ENCODE measurements at places on chromosomes 3 and 15.

DNA sequence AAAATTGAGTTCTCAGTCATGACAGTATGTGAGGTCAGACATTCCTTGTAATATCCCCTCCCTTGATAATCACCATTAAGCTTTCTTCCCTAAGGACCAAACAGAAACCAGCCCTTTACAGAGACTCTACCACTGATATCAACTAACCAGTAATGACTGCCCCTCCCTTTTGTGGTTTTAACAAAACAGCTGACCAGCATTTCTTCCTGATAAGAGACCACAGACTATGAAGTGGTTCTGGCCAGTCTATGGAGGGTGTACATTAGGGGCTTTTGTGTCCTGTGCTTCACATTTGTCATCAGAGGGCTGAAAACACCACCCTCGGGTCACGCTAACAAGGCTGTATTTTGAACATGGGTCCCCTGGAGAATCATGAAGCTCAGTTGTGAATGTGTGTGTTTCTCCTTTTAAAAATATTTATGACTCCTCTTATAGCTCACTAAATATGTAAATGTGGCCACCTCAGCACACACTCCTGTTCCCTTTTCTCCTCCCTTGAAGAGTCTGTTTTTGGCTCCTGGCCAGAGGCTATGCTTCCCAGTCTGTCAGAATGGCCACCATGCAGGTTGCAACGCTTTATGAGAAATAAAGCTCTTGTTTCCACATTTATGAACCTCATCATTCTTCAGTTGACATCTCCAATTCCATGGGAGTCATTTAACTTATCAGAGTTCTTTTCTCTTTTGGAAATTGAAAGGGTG is 239.3 kb downstream of the CPNE4 start:
- DNase-seq: peak; percentile 18

GRCh38 chr3:148332509-148332908 is 365.2 kb upstream of the AGTR1 start:
- DNase-seq: no peak

DNA sequence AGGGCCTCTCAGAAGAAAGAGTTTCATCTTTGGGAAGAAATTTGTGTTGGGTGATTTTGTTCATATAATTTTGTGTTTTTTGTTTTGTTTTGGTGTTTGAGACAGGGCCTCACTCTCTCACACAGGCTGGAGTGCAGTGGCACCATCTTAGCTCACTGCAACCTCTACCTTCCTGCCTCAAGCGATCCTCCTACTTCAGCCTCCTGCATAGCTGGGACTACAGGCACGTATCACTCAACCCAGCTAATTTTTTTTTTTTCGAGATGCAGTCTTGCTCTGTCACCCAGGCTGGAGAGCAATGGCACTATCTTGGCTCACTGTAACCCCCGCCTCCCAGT is 29.0 kb upstream of the PIK3CB start:
- no peak for DNase-seq

GRCh38 chr3:40597441-40597840 is 72.7 kb downstream of the ZNF621 start:
- no peak for DNase-seq

GRCh38 chr3:130789782-130790322 is 43.2 kb upstream of the PIK3R4 start:
- DNase-seq: no peak

DNA sequence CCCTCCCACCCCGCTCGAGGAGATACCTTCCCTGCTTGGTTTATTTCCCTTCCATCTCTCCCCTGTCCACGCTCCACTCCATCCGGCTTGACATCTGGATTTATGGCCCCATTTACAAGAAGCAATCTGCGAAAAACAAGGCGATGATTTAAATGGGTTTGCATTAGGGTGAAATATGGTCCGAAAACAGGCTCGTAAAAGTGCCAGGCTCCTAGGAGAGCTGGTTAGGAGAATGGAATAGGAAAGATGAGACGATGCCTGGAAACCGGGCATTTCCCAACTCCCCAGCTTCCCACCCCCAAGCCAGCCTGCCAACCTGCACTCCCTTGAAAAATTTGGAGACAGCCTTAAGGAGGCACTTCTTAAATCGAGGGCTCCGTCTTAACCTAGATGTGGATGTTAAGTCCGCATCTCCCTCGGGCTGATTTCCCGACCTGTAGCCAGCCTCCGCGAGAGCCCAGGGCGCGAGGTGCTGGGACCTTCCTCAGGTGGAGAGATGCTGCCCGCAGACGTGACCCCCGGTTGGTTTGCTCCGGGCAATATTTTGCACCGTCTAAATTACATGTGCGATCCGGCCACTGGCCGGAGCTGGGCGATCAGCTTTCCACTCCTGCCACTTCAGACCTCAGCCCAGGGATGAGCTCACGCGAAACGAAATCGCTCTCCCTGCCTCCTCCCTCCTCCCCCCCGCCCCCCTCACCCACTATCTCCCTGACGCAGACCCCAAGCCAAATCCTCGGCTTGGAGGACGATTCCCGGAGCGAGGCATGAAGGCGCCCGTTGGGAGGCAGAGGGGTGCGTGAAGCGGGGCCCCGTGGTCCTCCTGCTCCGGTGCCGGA is 1.3 kb downstream of the GRM7 start:
- no peak for DNase-seq

GRCh38 chr3:124671106-124671505 is 59.1 kb upstream of the UMPS start:
- no peak for DNase-seq

DNA sequence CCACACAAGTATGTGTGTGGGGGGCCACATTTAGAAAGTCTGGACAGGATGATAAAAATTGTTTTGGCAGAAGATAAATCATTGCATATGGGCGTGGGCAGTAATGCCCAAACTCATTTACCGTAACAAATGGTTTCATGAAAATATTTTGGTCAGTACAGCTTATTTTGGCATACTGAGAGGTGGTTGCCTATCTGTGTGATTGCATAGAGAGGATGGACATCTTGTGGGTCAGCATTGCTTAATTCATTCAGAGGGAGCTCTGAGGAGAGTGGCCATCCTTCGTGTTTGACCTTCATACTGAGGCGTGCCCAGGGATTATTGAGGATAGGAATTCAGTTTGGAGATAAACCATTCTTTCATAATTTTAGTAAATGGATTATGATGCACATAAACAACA is 162.5 kb downstream of the GAP43 start:
- no peak for DNase-seq

DNA sequence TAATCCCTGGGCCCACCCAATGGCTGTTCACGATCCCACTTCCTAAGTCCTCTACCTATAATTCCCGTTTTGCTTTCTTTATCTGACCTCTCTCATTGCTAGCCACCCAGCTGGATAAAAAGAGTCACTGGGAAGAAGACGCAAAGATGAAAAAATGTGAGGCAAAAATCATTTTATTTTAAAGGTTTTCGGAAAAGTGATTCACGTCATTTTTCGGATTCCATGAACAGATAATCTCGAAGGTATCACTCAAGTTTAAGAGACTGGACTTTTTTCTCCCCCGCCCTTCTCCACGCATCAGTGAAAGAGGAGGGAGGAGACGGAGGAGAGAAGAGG is 266.6 kb downstream of the CGGBP1 start:
- DNase-seq: no peak

DNA sequence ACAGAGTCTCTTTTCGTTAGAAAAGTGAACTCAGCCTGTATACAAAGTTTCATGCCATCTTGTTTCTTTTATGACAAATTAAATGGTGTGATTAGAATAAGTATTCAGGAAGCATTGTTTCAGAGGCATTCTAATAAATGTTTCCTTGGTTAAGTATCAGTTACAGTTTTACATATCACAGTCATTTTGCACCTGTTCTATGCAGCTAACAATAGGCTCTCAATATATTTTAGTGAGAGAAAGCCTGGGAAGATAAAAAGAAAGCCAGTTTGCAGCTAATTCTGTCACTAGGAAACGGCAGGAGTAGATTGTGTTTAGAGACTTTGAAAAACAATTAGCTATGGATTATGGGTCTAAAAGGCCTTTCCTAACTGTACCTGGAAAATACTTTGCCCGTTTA is 252.8 kb downstream of the ZIC1 start:
- no peak for DNase-seq

DNA sequence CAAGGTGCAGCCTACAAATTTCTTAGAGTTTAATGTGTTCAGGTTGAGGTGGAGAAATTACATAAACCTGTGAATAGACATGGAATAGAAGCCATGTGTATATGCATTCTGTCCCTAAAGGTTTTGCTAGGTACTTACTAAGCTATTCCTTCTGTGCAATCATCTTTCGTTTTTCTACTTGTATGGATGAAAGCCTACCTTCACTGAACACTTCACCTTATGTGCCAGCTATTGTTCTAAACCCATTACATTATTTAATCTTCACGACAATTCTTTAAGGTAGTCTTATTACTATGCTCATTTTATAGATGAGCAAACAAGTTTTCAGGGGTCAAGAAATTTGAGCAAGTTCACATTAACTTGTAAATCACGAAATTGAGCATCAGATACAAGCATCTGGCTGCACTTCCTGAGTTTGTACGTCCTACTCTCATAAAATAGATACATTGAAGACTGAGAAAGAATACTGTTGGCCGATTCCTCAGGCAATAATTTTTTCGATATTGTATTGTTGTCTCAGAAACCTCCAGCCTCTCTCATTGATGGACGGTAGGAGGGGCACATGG is 635 bp upstream of the RCN2 start:
- peak; percentile 12 for DNase-seq

DNA sequence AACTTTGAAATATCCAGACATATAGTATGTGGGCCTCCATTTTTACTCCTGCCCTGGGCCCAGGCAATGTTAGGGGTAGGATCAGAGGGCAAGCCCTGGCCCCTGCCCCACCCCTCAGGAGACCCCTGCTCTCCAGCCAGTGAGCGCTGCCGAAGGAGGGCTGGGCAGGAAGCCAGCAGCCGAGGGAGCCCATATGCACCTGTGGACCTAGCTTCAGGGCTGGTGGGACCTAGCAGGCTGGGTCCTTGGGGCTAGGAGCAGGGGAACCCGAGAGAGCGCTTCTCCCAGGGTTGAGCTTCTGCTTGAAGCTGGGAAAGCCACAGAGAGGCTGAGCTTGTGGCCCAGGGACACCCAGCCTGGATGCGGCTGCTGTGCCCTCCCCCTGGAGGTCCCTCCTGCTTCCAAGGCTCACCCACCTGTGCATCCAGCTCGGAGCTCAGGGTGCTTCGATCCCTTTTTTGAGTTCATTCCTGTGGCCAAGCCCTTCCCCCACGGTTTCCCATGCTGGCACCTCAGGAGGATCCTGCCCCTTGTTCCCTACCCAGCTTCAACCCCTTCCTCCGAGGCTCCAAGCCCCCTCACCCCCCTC is 21.0 kb upstream of the CYP11A1 start:
- DNase-seq: no peak

DNA sequence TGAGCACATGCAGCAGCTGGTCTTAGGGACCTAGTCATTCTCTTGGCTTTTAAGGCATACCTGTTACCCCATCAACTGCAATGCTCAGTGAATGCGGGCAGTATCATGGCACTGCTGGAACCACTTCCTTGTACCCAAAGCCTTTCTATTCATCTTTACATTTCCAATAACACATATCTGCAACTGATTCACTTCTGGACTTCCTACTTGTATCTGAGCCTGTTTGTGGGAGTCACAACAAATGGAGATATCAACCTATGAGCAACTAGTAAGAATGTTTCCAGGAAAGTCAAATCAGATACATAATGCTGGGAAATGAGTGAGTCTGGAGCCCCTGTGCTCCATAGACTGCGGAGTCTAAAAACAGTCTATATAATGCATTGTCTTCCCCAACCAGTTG is 61.4 kb upstream of the PARL start:
- no peak for DNase-seq

- no peak for DNase-seq
These were observed 702 bp downstream of the ARHGEF3 start for GRCh38 chr3:56800832-56801661.

DNA sequence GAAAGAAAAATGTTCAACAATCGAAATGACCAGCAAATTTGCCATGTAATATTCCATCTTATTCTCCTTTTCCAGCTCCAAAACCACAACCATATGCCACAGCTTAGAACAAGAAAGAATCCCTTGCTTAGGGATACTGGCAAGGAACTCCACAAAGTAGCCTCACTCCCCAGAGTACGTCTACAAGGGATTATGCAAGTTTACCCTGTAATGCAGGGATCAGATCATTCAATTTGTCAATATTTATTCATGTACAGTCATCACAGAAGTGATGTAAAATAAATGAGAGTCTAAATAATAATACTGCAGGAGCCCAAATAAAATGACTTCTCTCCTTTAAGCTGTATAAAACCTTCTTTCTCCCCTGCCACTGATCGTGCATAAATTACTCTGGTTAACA is 23.5 kb upstream of the MYO1E start:
- no peak for DNase-seq

DNA sequence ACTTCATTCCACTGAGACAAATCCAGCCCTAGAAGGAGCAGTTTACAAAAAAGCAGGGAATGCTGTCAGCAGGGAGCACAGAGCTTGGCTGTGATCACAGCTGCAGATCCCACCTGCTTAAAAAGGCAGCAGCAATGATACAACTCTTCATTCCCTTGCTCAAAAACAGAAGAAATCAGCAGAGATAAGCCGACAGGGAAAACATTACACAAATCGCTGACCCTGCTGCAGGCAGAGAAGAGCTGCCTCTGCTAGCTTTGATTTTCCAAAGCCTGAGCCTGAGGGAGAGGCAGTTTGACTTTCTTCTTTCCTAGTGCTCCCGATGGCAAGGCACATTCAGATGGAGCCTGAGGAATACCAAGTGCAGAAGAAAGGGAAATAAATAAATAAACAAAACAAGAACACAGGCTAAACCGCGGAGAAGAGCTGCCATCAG is 80.2 kb downstream of the SHQ1 start:
- no peak for DNase-seq

DNA sequence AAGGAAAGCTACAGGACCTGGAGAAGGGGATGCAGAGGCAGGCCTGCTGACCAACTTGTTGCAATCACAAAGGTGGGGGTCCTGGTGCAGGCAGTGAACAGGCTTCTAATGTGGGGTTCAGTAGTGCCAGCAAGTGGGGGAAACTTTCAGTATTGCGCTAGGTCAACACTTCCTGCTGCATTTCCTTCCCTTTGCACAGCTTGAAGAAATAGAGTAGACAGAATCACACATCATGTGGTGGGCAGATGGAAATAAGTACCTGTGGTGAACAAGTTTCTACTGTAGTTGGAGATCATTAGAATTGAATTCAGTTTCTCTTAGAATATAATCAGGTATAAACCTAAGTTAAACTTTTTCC is 63.4 kb downstream of the RGMA start:
- no peak for DNase-seq

DNA sequence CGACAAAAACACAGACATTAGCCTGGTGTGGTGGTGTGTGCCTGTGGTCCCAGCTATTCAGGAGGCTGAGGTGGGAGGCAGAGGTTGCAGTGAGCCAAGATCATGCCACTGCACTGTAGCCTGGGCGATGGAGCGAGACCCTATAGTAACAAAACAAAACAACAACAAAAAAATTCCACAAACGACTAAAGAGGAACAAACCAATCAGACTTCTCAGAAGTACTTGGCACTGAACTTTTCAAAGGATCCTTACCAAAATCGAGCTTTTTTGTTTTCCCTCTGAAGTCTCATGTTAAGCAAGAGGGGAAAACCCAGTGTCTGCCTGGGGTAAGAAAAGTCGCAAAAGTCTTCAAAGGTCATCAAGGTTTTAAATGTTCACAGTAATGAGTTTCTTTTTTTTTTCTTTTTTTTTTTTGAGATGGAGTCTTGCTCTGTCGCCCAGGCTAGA is 30.1 kb upstream of the TFRC start:
- DNase-seq: no peak

- no peak for DNase-seq
These were observed 93.3 kb upstream of the HACD2 start for GRCh38 chr3:123678108-123678511.

- peak; percentile 50 for DNase-seq
These were observed 74.2 kb upstream of the BHLHE40 start for GRCh38 chr3:4904811-4905695.

Data from AML-193 (cell line).